ENCODE measurements at places on chromosomes 7 and 10.

DNA sequence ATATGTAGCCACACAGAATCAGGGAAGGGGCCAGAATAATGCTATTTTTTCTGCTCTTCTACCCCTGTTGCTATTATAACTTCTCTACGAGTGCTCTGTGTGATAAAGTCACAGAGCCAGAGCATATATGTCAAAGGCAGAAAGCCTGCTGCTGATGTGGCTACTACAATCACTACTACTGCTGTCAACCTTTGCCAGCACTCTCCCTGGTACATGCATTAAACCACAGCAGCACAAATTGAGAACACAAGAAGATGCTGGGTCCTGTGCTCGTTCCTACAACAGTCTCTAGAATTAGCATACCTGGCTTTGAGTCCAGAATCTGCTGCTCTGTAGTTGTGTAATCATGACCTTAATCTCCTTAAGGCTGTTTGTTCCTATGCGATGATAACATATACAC lies 108.6 kb downstream of the SEMA3A start:
- DNase-seq = no peak

DNA sequence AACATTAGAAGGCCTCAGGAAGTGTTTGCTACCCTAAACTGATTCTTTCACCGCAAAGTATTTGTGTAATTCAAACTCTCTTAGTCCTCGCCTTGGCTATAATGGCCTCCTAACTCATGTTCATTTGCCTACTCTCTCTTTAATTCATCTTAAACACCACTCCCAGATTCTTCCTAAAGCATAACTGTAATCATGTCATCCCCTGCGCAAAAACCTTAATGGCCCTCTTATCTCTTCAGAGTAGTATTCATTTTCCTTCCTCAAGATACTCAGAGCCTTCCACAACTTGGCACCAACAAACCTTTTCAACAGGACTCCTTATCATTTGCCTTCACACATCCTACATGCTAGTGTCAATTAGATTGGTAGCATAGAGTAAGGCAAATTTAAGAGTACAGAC lies 42.9 kb downstream of the CSTF2T start:
- DNase-seq = no peak

DNA sequence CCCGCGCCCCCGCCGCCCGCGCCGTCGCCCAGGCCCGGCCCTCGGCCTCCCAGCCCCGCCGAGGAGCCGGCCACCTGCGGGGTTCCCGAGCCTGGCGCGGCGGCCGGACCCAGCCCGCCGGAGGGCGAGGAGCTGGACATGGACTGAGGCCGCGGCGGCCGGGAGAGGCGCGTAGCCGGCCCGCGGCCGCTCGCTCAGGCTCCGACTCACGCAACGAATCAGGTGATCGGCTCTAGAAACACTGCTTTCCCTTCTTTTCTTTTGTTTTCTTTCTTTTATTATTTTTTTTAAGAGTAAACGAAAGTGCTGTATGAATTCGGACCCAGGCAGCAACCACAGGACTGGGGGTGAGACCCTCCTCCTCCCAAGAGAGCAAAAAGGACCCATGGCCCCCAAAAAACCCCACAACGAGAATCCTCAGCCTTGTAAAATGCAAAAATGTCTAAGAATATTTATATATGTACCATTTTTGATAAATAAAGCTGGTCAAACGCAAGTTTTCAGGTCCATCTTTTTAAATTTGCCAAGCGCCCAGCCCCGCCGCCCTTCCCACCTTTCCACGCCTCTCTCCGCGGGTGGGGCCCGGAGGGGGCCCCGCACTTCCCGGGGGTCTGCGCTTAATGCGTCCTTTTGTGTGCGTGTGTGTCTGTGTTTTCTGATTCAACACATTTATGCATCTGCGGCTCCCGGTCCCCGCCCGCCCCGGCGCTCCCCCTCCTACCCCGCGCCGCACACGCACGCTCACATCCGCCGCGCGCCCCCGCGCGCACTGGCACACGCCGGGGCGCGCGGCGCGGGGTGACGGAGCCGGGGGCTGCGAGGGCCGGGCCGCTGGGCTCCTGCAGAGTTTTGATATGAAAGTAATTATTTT lies 4.4 kb downstream of the UNCX start:
- DNase-seq = peak; percentile 28

GRCh38 chr7:16300361-16300895 lies 120.9 kb downstream of the CRPPA start:
- no peak for DNase-seq

DNA sequence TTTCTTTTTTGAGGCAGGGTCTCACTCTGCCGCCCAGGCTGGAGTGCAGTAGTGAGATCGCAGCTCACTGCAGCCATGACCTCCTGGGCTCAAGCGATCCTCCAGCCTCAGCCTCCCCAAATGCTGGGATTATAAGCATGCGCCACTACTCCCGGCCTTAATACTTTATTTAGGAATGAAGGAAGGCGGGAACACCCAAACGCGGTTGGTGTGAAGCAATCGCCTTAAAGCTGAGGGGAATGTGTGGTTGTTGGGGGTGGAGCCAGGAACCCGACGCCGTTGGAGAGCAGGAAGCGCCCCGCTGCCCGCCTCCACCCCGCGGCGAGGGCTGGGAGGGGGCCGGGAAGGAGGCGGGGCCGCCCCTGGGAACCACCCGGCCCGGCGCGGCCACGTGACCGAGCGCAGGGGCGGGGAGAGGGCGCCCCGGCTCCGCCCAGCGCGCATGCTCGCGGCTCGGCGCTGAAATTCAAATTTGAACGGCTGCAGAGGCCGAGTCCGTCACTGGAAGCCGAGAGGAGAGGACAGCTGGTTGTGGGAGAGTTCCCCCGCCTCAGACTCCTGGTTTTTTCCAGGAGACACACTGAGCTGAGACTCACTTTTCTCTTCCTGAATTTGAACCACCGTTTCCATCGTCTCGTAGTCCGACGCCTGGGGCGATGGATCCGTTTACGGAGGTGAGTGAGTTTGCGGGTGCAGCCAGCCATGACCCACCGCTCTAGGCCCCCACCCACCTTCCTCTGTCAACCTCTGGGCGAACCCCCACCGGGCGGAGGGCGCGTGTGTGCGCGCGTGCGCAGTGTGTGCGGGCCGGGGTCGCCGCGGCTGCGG lies at the start of gene ANLN:
Gene ANLN (plus strand): TSS at position 492 of the 828 bp plus-strand sequence. CDS start 165 bp downstream, at position 657.
- peak; percentile 91 for DNase-seq

DNA sequence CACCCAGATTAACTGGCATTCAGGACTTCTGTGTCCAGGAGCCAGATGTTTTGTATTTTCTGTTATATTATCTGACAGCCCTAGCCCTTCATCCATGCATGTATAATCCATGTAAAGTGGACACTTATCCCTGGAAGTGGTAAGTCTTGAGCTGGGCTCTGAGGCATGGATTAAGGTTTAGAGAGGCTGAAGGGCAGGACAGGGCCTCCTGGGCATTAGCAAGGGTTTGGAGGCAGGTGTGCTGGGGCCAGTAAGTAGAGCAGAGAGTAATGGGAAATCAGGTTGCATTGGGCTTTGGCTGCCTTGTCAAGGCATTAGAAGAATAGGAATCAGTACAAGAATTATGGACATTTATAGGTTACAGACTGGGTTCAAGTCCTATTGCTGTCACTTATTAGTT lies 138.0 kb downstream of the DYNC1I1 start:
- no peak for DNase-seq

- no peak for DNase-seq
These were observed 253.0 kb upstream of the GRB10 start for GRCh38 chr7:51035716-51036115.

DNA sequence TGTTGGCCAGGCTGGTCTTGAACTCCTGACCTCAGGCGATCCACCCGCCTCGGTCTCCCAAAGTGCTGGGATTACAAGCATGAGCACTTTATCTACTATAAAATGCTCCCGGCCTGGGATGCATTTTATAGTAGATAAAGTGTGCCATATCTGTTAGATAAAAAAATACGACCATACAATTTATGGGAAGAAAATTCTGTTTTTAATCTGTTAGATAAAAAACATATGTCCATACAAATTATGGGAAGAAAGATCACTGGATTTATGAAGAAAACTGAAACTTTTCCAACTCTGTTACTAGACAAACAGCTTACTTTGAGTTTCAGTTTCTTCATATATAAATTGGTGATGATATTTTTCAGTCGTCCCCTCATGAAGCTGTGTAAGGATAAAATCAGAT lies 4.5 kb downstream of the TSPAN13 start:
- no peak for DNase-seq

DNA sequence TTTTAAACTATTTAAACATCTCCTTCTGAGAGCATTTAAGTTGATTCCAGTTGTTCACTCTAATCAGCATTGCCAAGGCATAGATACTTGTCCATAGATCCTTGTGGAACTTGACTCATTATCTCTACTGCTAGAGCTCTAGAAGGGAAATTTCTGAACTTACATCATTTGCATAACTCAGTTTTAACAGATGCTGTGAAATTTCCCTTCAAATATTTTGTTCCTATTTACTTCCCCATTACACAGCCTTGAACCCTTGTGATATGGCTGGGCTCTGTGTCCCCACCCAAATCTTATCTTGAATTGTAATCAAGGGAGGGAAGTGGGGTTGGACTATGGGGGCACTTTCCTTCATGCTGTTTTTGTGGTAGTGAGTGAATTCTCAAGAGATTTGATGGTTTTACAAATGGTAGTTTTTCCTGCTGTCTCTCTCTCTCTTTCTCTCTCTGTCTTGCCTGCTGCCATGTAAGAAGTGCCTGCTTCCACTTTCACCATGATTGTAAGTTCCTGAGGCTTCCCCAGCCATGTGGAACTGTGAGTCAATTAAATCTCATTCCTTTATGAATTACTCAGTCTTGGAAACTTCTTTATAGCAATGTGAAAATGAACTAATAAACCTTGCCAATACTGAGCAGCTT lies 25.4 kb downstream of the INSIG1 start:
- DNase-seq = no peak

- no peak for DNase-seq
These were observed 6.9 kb upstream of the TNS3 start for GRCh38 chr7:47588704-47589225.

DNA sequence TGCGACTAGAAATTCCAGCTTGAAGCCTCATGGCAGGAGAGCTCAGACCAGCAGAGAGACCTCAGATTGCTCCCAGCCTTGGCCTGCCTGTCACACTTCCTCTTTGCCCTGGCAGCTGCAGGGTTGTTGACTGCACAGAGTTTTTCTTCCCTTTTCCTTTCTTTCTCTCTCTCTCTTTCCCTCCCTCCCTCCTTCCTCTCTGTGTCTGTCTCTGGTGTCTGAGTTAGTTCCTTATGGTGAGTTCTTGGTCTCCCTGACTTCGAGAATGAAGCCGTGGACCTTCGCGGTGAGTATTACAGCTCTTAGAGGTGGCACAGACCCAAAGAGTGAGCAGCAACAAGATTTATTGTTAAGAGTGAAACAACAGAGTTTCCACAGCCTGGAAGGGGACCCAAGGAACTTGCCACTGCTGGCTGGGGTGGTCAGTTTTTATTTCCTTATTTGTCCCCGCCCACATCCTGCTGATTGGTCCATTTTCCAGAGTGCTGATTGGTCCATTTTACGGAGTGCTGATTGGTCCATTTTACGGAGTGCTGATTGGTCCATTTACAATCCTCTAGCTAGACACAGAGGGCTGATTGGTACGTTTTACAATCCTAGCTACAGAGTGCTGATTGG lies 266.3 kb downstream of the RPS24 start:
- DNase-seq = no peak

GRCh38 chr10:115989621-115990020 lies 283.4 kb downstream of the GFRA1 start:
- DNase-seq = no peak

- peak; percentile 61 for DNase-seq
These were observed 577 bp downstream of the DNAJB9 start for GRCh38 chr7:108570146-108570755.

- no peak for DNase-seq
These were observed 302.0 kb downstream of the TFEC start for GRCh38 chr7:115728518-115728917.

DNA sequence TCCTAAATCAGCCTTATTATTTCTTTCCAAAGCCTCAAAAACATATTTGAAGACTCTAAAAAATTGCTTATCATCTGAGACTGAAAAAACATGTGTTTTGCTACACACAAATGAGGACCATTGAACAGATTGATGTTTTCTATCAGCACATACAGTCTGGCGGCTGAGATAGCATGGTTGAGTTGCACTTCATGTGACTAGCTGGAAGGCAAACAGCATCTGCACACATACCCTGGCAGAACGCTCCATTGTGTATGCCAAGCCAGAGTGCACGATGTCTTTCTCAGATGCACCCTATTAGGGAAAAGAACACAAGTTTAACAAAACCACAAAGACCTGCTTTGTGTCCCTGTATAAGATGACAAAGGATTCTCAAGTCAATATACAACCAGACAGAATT lies 33.0 kb downstream of the FAM25A start:
- no peak for DNase-seq

- no peak for DNase-seq
These were observed 84.1 kb upstream of the ASAH2 start for GRCh38 chr10:50335397-50335796.

GRCh38 chr10:58570307-58570723 lies 57.6 kb downstream of the BICC1 start:
- no peak for DNase-seq

GRCh38 chr7:135877805-135878204 lies 99.4 kb downstream of the MTPN start:
- DNase-seq = no peak

GRCh38 chr10:132120734-132121510 lies 55.2 kb downstream of the JAKMIP3 start:
- DNase-seq = no peak

GRCh38 chr7:47881256-47881655 lies 67.0 kb downstream of the PKD1L1 start:
- DNase-seq = no peak

DNA sequence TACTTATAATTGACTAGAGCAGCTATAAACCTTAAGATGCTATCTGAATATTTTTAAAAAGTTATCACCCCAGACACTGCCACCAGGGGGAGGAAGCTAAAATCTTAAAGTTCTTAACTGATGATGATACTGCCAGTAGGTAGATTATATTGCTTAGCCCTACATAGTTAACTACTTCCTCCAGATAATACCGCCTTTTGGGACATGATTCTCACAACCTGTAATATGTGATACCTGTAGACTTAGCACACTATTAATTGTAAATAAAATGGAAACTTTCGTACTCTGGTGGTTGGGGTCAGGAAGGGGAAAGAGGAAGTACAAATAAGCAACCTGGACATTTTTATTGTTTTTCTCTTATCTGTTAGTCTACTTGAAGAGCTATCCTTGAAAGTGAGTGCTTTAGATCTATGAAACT lies 268.9 kb downstream of the ADK start:
- no peak for DNase-seq

DNA sequence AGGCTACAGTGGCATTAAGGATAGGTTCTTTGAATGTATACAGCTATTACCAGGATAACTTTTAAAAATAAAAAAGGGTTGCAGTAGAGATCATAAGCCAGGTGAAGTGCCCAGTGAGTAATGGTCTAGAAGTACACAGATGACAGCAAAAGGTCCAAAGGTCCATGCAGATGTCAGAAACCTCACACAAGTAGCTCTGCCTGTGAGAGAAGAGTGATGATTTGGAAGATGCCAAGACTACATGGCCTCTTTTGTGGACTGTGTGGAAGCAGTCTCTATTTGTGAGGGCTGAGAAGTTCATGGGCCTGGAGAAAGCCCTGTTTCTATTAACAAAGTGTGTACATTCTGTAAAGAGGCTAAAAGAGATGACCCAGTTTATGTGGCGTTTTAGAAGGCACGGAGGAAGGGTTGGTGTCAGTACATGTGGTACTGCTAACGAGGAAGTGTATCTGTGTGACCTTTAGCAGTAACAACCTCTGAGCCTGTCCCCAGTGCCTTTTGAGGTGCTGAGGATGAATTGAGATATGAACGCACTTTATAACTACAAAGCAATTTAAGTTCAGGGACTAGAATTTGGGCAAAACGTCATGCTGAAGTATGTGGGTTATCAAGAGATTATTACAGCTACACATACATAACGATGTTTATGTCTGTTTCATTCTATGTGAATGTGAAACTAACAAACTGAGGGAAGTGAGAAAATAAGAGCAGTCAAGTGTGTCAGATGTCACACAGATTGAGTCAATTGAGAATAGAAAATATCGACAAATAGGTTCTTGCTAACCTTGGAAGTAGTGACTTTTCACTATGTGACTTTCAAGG lies 7.6 kb downstream of the CYCS start:
- no peak for DNase-seq
